ENCODE measurements at places on chromosomes 4 and X. TPM values are rescaled to one million over a fixed set of nuclear protein-coding genes. Genes with fewer than 3 reads are reported as not detected.

- ATAC-seq: no peak
These were observed 108.2 kb upstream of the ADRA2C start for GRCh38 chr4:3657902-3658529.

DNA sequence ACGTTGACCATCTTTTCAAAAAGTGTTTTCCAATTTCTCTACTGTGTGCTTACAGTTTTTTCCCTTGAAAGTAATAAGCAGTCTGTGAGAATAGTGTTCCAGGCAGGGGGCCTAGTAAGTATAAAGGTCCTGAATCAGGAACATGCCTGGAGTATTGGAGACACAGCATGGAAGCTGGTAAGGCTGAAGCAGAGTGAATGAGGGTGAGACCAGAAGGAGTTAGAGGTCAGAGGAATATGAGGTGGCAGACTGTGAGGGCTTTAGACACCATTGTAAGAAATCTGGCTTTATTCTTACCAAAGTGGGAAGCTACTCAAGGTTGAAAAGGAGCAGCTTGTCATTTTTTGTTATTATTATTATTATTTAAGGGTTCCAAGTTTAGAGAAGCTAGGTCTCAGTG lies 107.4 kb downstream of the CT47B1 start:
- no peak for ATAC-seq

GRCh38 chr4:120659616-120660170 lies 262.8 kb downstream of the PRDM5 start:
- ATAC-seq: no peak

DNA sequence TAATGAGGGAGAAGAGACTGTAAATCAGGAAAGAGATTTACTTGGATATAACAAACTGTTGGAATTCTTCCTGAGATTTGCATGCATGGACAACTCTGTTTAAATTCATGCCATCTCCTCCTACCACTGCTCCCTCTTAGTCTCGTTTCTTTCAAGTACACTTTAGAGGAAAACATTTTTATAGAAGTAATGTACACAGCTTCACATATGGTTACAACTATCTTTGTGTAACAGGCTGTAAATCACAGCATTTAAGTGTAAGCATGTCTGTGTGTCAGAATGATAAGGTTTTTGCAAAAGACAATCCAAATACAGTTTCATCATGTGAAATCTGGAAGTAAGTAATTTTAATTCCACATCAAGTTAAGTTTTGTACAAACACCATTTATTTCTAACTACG lies 21.5 kb upstream of the ENPEP start:
- no peak for ATAC-seq

DNA sequence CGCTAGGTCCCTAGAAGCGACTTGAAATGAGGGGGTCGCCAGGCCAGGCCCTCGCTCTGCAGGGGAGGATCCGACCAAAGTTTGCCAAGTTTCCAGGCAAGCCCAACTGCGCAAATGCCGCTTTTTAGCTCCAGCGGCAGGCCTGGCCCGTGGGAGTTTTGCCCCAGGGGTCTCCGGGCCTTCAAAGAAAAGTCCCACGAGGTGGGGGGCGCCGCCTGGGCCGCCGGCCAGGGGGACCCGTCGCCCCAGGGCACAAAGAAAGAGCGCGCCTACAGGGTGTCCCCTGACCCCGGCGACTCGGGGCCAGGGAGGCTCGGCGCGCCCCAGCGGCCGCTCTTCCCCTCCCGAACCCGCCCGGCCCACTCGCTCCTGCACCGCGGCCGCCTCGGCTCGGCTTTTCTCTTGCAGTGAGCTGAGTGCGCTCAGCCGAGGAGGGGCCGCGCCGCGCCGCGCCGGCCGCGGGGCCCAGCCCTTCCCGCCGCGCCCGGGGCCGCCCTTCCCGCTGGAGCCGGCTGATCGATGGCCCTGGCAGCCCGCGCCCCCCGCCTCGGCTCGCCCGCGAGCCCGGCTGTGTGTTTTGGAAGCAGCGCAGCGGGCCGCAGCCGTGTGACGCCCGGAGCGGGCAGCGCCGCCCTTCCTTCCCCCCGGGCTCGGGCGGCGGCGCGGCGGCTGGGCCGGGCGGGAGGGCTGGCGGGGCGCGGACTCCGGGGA lies 754 bp upstream of the KLF3 start:
- ATAC-seq: no peak

DNA sequence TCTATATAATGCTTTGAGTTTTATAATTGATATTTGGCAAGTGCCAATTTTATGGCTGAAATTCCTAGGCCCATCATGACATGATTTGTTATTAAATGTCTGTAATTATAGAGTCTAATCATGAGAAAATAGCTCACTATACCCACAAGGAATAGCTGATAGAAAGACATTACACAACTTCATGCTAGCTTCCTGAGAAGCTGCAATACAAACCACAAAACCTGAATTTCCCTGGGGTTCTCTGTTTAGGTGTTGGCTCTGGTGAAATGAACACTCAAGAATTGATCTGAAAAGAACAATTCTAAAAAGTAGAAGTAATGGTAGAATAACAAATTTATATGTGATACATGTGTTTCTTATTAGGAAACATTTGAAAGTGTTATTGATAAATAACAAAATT lies 169.6 kb downstream of the GASK1B start:
- no peak for ATAC-seq

DNA sequence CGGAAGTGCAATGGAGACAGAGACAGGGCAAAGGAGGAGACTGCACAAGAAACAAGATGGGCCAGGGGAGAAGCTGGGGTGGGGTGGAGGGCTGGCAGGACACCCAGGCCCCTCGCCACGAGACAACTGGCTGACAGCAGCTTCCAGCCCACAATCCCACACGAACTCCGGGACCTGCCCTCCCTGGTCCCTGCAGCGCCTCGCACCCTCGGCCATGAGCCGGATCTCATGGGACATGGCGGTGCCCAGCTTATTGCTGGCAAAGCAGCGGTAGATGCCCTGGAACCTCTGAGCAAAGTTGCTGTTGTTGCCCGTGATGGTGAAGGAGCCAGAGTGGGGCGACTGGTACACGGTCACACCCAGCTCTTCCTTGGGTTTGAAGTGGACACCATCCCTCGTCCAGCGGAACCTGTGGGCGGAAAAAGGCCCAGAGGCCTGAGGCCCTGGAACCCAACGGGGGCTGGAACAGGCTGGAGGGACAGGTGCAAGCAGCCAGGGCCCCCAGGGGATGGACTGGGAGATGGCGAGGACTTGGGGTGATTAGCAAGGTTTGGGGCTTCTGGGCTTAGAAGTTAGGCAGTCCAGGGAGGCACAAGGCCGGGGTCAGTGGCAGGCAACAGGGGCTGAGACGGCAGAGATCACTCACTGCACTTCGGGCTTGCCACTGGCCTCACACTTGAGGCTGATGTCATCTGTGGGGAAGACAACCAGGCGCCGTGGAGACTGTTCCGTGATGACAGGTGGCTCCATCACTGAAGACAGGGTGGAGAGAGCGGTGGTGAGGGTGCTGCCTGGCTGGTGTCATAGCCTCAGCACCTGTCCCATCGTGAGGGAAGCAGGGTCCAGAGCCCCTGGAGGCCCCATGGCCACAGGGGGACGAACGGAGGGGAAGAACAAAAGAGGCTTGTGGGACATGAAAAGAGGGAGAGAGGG lies 13.8 kb downstream of the L1CAM start:
- no peak for ATAC-seq

DNA sequence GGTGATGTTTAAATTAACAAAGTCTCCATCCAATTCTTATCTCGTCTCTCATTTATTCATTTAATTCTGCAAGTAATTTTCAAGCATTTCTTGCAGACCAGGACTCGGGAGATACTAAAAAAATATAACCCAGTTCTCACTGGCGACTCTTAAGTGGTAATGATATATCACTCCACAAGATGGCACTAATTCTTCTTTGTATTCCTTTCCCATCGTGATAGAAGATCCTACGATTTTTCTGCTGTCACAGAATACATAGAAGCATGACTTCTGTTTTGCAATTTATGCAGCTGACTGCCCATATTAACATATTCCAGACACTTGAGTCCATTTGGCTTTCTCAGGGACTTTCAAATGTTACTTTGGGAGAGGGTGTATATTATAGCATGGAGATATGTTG lies 64.0 kb upstream of the FGF13 start:
- peak; percentile 49 for ATAC-seq

- ATAC-seq: no peak
These were observed 580.4 kb upstream of the ADGRL3 start for GRCh38 chr4:60619531-60620305.

- no peak for ATAC-seq
These were observed 4.6 kb downstream of the RASSF6 start for GRCh38 chr4:73615613-73616012.

Gene RAB39B
- not detected for total RNA-seq

Gene CT55
- total RNA-seq: not detected

Gene RAI2
- total RNA-seq: 1.1 TPM

Gene MMRN1
- 6.8 TPM for total RNA-seq

Gene IQCM
- total RNA-seq: not detected

Gene DUSP21
- total RNA-seq: not detected

Gene TCEAL6
- total RNA-seq: not detected

Gene TMEM33
- 51.5 TPM for total RNA-seq

Gene PRICKLE3
- total RNA-seq: 17.5 TPM
